ENCODE measurements at places on chromosomes 2 and 18. TPM values are rescaled to one million over a fixed set of nuclear protein-coding genes. Genes with fewer than 3 reads are reported as not detected.

The CROCC2 gene
- 0.13 TPM for polyA plus RNA-seq

The CIB4 gene
- 0.30 TPM for polyA plus RNA-seq

The MAIP1 gene
- polyA plus RNA-seq = 30.8 TPM

The ZNF519 gene
- polyA plus RNA-seq = 14.0 TPM

The CCDC68 gene
- polyA plus RNA-seq = 9.6 TPM

The ZNF385B gene
- 14.5 TPM for polyA plus RNA-seq

The EPB41L3 gene
- 59.3 TPM for polyA plus RNA-seq

The RBM43 gene
- polyA plus RNA-seq = 16.3 TPM

The BARD1 gene
- 15.0 TPM for polyA plus RNA-seq

The FBXO36 gene
- polyA plus RNA-seq = 5.8 TPM

The DOCK10 gene
- polyA plus RNA-seq = 7.3 TPM

The TANC1 gene
- polyA plus RNA-seq = 58.2 TPM

The DSG4 gene
- not detected for polyA plus RNA-seq

The COL4A4 gene
- polyA plus RNA-seq = 56.2 TPM

The NIF3L1 gene
- polyA plus RNA-seq = 42.1 TPM

The EGR4 gene
- not detected for polyA plus RNA-seq

The RFX8 gene
- polyA plus RNA-seq = 0.87 TPM

The RAB17 gene
- polyA plus RNA-seq = 15.1 TPM

The DNER gene
- 72.1 TPM for polyA plus RNA-seq

The GGCX gene
- 43.9 TPM for polyA plus RNA-seq

The SNORC gene
- 1.3 TPM for polyA plus RNA-seq

The SPP2 gene
- polyA plus RNA-seq = not detected

The ARHGAP15 gene
- 4.3 TPM for polyA plus RNA-seq

The TRAF3IP1 gene
- polyA plus RNA-seq = 23.3 TPM

The ITGB6 gene
- polyA plus RNA-seq = 16.8 TPM

The DSEL gene
- polyA plus RNA-seq = 24.5 TPM

The ALK gene
- polyA plus RNA-seq = 0.26 TPM

The CDK15 gene
- polyA plus RNA-seq = 1.3 TPM

The SIX3 gene
- polyA plus RNA-seq = not detected

Data from right renal pelvis (tissue), 4 donors.